ENCODE measurements at places on chromosomes 4 and X.

GRCh38 chr4:145828802-145829485 lies 109.7 kb downstream of the ZNF827 start:
- no peak for DNase-seq

GRCh38 chrX:132612821-132613564 lies 124.2 kb upstream of the MBNL3 start:
- DNase-seq, result peak; percentile 80

DNA sequence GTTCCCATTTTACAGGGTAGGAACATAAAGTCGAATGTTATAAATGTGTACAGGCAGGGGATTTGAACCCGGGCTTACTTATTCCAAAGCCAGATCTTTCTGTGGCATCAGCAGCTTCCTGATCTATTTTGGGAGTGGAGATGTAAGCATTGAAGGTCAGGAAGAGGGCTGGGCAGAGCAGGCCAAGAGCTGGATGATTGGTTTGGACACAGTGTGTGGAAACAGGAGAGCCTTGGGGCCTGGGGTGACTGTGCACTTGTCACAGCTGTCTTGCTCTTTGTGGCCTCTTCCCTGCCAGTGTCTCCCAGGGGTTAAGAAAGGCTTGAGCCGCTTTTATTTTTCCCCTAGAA lies 127.9 kb upstream of the ENPP6 start:
- DNase-seq, result no peak

DNA sequence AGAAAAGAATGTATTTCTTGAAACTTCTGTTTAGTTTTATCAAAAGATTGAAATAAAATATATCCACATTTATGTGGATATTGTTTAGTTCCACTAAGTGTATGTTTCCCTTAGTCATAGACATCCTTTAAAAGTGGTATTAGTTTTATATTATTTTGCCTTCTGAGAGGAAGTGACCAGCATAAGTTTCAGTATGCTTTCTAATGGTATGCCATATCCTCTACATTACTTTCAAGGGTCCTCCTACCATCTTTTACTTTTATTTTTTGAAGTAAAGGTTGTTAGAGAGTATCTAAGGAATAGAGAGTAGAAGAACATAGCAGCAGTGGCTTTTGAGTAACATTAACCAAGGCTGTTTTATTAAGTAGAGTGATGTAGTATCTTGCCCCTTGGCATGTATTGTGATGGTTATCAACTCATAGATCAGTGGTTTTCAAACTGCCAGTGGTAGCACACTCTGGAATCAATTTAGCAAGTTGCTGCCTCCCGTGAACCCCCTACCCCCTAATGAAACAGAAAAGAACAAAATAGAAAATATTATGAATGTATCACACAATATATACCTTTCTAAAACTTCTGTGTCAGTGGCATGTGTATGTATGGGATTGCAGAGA lies 44.8 kb downstream of the RBPJ start:
- no peak for DNase-seq

GRCh38 chr4:5839751-5840674 lies 52.9 kb downstream of the CRMP1 start:
- DNase-seq, result peak; percentile 19

DNA sequence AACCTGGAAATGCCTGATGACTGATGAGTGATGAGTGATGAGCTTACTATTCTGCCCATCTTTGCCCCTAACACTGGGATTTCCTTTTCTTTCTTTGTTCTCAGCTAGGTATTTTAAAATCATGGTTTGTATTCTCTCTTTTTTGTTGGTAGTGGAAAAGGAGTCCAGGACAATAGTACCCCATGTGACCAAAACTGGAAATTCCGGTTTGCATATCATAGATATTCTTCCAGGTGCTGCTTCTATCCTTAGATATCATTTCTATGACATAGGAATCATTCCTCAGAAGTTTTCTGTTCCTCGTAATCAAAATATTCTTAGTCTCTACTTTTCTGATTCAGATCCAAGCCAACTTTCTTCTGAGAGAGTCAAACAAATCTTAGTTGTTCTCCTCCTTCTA lies 320.5 kb upstream of the TET2 start:
- no peak for DNase-seq

DNA sequence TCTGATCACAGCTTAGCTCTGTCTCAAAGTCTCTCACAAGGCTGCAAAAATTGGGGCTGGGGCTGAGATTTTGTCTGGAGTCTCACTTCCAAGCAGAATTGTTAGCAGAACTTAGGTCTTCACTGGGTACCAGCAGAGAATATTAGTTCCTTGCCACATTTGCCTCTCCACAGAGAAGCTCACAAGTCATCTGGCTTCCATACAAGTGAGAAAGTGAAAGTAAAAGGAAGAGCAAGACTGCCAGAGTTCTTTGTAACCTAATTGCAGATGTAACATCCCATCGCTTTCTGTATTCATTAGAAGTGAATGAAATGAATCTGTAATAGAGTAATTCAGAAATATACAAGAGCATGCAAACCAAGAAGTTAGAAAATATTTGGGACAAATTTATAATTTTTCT lies 624.1 kb upstream of the GNPDA2 start:
- no peak for DNase-seq

GRCh38 chrX:110331444-110332030 lies 13.7 kb upstream of the AMMECR1 start:
- no peak for DNase-seq
